ENCODE measurements at places on chromosomes 7 and 10.

- no peak for DNase-seq
Observed at GRCh38 chr10:63515002-63515763, 6.0 kb upstream of the REEP3 start.

DNA sequence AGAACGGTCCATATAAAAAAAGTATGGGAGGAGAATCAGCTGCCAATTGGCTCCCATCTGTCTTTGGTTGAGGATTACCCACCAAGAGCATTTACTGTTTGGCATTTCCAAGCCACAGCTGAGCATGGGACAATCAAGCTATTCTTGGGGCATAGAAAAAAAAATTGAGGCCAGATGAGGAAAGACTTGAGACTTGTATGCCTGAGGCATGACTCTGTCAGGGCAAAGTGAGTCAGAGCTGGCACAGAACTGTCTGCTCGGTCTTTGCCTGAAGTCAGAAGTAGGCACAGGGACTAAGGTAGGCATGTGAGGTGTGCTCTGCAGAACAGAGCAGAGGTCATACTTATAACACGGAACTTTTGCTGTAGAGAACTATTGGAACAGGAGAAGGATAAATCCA is 126.5 kb upstream of the CHRM2 start:
- no peak for DNase-seq

DNA sequence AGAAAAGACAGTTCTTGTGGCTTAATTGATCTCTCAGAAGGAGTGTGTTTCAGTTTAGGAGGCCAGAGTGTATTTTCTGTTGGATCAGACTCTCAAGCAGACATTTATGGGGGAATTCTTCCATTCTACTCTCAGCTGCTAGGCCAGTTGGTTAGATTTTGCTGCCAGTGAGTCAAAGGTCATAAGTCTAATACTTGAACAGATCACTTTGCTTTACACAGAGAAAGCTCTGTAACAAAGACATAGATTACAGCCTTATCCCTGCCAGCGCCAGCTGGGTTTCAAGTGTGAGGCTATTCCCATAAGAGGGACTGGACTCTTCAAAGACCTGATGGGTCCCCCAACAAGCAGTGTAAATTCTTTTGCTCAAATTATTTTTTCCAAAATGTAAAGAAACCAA is 145.6 kb upstream of the SEMA3C start:
- DNase-seq: no peak

GRCh38 chr10:3773460-3774017 is 11.5 kb downstream of the KLF6 start:
- no peak for DNase-seq

- no peak for DNase-seq
Observed at GRCh38 chr10:26372513-26373354, 65.4 kb upstream of the APBB1IP start.

DNA sequence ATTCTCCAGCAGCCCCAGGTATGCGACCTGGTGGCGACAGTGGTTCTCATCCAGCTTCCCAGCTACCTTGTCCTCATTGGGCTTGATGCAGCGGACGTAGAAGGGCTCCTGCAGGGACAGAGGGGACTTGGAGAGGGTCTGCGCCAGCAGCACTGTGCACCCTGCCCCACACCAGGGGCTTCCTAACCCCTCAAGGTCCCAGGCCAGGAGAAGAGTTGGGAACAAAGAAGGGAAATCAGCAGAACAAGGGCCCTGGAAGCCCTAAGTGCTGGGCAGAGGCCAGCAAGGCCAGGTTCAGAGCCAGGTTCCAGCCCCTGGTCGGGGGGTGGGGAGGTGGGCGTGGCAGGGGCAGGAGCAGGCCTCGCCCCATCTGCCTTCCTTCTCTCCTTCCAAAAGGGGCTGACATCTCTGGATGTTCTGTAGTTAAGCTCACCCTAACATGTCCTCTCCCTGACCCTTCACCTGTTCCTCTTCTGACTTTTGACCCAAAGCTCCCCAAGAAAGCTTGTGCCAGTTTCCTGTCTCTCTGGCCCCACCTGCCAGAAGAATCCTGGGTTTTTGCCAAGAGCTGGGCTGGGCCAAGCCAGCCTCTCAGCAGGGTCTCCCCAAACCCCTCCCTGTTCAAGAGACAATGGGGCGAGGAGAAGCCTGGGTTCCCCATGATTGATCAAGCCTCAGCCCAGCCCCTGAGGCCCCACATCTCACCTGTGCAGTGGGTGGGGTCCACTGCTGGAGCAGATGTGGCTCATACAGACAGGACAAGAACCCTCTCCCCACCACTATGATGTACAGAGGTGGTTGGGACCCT is 11.9 kb downstream of the MYO1G start:
- no peak for DNase-seq

GRCh38 chr10:15262036-15262713 is 93.7 kb upstream of the NMT2 start:
- no peak for DNase-seq

- DNase-seq: no peak
Observed at GRCh38 chr7:80213814-80214213, 79.2 kb downstream of the GNAI1 start.

DNA sequence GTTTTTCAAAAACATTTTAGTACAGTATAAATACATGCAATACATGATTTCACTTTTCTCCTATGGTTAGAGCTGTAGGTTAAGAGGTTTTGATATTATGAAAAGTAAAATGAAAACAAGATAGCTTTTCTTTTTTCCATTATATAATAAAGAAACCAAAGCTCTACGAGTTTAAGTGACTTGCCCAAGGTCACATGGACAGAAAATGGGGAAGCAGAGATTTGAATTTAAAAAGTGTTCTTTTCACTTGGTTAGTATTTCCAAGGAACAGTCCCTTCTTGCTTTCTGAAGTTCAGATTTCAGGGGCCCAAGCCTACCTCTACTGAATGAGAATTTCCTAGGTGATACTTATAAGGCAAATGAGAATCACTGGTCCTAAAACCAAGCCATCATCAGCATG is 13.2 kb upstream of the MAP3K8 start:
- no peak for DNase-seq

GRCh38 chr7:45920502-45921380 is at the start of gene IGFBP3:
IGFBP3 (minus strand) TSS chr7:45921272; CDS start chr7:45921140, 132 bp downstream.
- no peak for DNase-seq

GRCh38 chr7:129394982-129395914 is 39.0 kb upstream of the STRIP2 start:
- DNase-seq: no peak

DNA sequence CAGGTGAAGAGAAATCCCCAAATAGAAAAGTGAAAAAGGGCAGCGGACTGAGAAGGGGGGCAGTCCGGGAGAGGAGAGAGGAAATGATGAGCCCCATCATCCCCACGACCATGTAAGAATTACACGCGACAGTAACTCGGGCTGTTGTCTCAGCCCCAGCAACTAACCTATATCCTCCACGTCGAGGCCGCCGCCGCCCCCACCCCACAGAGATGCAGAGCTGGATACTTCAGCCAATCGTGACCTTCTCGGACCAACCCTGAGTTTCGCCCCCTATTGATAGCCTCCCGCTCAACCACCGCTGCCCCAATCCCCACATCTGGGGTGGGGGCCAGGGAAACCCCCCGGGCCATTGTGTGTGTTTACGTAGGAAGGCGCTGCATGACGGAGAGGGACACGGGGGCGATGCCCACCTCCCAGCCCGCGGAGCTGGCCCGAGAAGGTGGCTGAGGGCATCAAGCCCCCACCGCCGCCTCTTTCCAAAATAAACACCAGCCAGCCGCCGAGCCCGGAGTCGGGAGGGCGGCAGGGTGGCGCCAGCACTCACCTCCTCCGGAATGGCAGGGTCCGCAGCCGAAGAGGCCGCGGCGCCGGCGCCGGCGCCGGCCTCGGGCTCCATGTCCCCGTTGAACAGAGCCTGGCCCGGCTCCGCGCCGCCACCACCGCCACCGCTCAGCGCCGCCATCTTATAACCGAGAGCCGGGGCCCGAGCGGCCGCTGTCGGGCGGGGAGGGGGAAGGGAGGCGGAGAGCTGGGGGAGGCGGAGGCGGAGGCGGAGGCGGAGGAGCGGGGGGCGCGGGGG is 509 bp downstream of the BRAF start:
- DNase-seq: peak; percentile 64
